H9 (cell line): ENCODE measurements at places on chromosomes 5 and 9. TPM values are rescaled to one million over a fixed set of nuclear protein-coding genes. Genes with fewer than 3 reads are reported as not detected.

Gene ADRB2
- 0.26 TPM in 2 replicates for total RNA-seq

Gene PHPT1
- total RNA-seq, result 161 and 175 TPM in 2 replicates

Gene SHC3
- 1.3 and 1.8 TPM in 2 replicates for total RNA-seq

Gene SEPTIN8
- total RNA-seq, result 36.0 and 38.2 TPM in 2 replicates

Gene PCDHGB4
- total RNA-seq, result 3.8 and 4.2 TPM in 2 replicates

Gene NRARP
- 22.8 and 23.8 TPM in 2 replicates for total RNA-seq

Gene BNC2
- total RNA-seq, result 40.8 and 43.6 TPM in 2 replicates

Gene NDUFS4
- total RNA-seq, result 92.9 and 95.9 TPM in 2 replicates

Gene IL31RA
- 0.11 TPM in 1 of 2 replicates, not detected in the other for total RNA-seq

Gene FOXD4
- total RNA-seq, result 0.20 and 0.22 TPM in 2 replicates

Gene ACOT12
- not detected in 2 replicates for total RNA-seq

Gene IL13
- not detected in 2 replicates for total RNA-seq

Gene COL23A1
- total RNA-seq, result 2.5 and 2.6 TPM in 2 replicates

Gene IZUMO3
- not detected in 2 replicates for total RNA-seq

Gene SLCO6A1
- 0.46 and 0.77 TPM in 2 replicates for total RNA-seq

Gene C5orf52
- not detected in 2 replicates for total RNA-seq
